Smooth muscle cell of bladder (primary cell): ENCODE measurements at places on chromosomes 6 and 20. TPM values are rescaled to one million over a fixed set of nuclear protein-coding genes. Genes with fewer than 3 reads are reported as not detected.

MROH8 gene
- total RNA-seq, result 1.0 and 1.4 TPM in 2 replicates

PRDM13 gene
- total RNA-seq, result not detected in 2 replicates

TBXT gene
- total RNA-seq, result not detected in 2 replicates

KIAA0408 gene
- total RNA-seq, result 0.37 and 0.71 TPM in 2 replicates

LBP gene
- 0.92 and 1.6 TPM in 2 replicates for total RNA-seq

RAB44 gene
- total RNA-seq, result under 0.01 TPM in 2 replicates
